ENCODE measurements at places on chromosomes 7 and 10.

DNA sequence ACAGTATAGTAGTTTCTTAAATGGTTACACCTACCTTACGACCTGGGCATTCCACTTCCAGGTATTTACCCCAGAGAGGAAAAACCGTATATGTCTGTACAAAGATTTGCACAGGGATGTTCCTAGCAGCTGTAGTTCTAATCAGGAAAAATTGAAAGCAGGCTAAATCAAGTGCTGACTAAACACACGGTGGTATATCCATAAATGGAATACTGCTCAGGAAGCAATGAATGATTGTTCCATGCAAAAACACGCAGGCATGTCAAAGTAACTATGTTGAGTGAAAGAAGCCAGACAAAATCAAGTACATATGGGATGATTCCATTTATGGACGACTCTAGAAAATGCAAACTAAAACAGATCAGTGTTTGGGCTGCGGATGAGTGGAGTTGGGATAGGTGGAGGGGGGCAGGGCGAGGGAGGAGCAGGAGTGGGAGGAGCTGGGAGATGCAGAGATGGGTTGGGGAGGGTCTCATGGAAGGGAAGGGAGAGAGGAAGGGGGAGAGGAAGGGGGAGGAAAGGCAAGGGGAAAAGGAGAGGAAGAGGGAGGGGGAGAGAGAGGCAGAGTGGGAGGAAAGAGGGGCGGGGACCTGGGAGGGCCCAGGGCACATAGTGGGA lies 484 bp upstream of the MSRB2 start:
- no peak for DNase-seq

DNA sequence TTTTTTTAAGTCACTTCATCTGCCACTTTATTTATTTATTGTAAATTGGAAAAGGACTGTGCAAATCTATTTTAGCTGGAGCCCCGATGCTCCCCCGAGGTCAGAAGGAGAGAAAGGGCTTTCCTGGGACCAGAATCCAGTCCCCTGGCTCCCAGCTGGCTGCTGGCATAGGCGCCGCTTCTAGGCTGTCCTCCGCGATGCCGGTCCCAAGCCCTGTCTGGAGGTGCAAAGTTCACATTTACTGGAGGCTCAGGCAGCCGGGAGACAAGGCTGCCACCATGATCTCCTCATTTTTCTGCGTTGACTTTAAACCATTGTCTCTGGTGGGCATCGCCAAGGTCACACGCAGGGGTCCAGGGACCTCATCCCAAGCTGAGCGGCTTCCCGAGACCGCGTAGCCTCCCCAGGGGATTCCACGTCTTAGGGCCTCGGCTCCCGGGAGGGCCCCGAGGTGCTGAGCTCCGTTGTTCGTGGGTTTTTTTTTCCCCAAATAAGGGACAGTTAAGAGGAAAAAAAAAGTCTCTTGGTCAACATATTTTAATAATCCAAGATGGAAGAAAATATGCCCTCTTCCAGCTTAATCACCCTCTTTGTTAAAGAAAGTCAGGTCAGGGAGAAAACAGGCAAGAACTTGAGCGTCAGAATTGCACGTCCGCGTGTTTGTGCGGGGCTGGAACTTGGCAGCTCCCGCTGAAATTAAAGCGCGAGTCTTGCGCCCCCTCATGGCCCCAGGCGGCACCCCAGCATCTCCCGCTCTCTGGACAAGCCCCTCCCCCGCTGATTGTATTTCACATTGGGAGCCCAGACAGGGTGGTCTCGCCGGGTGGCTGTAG lies 11.9 kb downstream of the RGR start:
- DNase-seq, result no peak

GRCh38 chr7:129466796-129467195 lies 32.6 kb downstream of the STRIP2 start:
- DNase-seq, result no peak

DNA sequence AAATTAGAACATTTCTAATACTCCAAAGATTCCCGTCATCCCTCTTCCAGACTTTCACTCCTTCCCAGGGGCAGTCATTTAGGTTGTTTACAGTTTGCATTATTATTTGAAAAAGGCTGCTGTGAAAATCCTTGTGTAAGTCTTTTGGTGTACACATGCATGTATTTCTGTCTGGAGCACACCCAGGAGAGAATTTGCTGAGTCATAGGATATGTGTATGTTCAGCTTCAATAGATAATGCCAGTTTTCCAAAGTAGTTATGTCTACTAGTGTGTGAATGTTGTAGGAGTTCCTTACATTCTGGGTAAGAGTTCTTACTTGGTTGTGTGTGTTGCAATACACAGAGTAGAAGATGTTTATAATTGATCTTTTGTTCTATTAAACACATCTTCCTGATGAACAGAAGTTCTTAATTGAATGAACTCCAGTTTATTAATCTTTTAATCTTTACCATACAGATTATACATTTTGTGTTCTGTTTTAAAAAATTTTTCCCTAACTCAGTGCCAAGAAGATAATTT lies 25.3 kb downstream of the CROT start:
- DNase-seq, result no peak

- no peak for DNase-seq
These were observed 84.5 kb upstream of the WNT16 start for GRCh38 chr7:121244120-121244870.

- no peak for DNase-seq
These were observed 384.1 kb upstream of the KIAA1217 start for GRCh38 chr10:23824822-23825221.

- no peak for DNase-seq
These were observed 22.1 kb upstream of the STK17A start for GRCh38 chr7:43560742-43561330.

GRCh38 chr10:9957351-9957750 lies 1060.3 kb upstream of the CELF2 start:
- DNase-seq, result no peak

GRCh38 chr7:139182363-139182762 lies 48.7 kb upstream of the UBN2 start:
- DNase-seq, result no peak

GRCh38 chr7:11914645-11915044 lies 82.6 kb upstream of the THSD7A start:
- no peak for DNase-seq

DNA sequence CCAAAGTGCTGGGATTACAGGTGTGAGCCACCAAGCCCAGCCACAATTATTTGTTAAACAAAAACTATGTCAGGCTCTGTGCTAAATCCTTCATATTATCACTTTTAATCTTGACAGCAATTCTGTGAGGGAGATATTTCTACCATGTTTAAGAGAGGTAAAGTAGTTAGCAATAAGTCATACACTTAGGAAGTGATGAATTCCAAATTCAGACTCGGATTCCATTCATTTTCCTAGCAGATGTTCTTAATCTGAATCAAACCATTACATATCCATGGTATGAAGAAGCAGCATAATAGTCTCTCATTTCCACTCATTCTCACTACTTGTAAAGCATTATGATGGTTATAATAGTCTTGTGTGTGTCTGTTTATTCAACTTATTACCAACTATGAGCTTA lies 2.9 kb upstream of the CD36 start:
- DNase-seq, result no peak
